ENCODE measurements at places on chromosomes 11 and 22.
A peak's percentile ranks its signal among the peaks of the same experiment; 100 is the strongest.

GRCh38 chr11:101553891-101554292, 29.9 kb downstream of the TRPC6 start:
- no peak for DNase-seq

DNA sequence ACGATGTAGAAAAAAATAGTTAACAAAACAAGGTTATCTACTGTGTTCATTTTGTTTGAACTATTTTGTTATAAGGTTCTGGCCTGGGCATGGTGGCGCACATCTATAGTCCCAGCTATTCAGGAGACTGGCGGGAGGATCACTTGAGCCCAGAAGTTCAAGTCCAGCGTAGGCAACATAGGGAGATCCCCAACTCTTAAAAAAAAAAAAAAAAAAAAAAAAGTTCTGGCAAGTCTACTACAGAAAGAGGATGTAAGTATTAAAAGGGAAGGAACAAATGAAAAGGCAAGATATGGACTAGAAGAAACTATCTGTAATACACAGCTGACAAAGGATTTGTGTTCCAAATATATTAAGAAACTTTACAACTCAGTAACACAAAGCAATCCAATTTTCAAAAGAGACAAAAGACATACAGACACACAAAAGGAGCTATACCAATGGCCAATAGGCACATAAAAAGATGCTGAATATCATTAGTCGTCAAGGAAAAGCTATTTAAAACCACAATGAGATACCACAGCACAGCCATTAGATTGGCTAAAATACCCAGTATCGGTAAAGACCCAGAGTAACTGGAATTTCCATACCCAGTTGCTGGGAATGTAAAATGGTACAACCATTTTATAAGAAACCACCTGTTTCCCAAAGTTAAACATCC, 27.4 kb downstream of the RRAS2 start:
- no peak for DNase-seq

GRCh38 chr11:130218501-130219070, 59.0 kb downstream of the ST14 start:
- DNase-seq: no peak

- no peak for DNase-seq
Measured at GRCh38 chr22:26744892-26745808, 87.8 kb downstream of the MIAT start.

GRCh38 chr22:39316440-39317083, 2.9 kb downstream of the RPL3 start:
- DNase-seq: peak; percentile 28

DNA sequence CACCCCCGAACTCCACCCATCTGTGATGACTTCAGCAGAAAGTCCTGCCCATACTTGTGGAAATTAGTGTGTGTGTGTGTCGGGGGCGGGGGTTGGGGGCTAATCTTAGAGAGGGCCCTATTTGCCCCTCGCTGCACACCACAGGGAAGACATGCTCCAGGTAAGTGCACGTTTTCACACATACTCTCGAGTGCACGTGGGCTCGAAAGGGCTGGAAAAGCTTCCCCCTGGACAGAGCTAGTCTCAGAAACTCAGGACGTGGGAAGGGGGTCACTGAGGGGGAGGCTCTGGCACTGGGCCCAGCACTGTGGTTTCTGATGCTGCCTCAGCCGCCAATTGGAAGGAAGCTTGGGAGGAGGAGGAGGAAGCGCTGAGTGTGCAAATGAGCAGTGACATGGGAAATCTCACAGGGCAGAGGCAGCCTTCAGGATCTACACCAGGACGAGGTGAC, 40.7 kb upstream of the CD82 start:
- no peak for DNase-seq

DNA sequence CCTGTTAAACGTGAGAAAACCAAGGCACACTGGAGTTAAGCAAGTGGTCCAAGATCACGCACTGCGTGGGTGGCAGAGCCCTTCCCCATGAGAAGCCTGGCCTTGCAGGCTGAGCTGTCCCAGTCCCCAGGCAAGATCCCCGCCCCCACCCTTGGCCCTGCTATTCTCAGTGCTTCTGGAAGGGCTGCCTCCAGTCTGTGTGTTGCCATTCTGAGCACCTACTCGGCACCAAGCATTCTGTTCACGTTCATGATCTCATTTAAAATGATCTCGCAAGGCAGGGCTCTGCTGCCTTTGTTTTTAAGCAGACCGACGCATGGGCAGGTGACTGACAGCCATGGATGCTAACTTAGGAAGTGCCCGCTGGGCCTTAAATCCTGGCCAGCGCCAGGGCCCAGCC, 62.8 kb downstream of the PHF21B start:
- DNase-seq: no peak

GRCh38 chr11:44997566-44997965, 46.9 kb upstream of the TP53I11 start:
- no peak for DNase-seq

- no peak for DNase-seq
Measured at GRCh38 chr11:36499315-36499714, 10.8 kb downstream of the TRAF6 start.

DNA sequence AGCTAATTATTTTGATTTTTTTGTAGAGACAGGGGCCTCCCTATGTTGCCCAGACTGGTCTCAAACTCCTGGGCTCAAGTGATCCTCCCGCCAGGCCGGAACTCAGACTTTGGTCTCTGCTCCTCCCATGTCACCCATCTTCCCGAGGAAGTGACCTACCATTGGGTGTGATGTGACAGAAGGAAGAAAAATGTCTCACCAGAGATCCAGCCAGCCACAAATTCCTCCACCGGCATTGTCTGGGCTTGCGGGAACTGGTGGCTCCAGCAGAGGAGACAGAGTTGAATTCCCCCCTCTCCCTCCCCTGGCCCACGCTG, 772 bp downstream of the SLC25A45 start:
- no peak for DNase-seq

DNA sequence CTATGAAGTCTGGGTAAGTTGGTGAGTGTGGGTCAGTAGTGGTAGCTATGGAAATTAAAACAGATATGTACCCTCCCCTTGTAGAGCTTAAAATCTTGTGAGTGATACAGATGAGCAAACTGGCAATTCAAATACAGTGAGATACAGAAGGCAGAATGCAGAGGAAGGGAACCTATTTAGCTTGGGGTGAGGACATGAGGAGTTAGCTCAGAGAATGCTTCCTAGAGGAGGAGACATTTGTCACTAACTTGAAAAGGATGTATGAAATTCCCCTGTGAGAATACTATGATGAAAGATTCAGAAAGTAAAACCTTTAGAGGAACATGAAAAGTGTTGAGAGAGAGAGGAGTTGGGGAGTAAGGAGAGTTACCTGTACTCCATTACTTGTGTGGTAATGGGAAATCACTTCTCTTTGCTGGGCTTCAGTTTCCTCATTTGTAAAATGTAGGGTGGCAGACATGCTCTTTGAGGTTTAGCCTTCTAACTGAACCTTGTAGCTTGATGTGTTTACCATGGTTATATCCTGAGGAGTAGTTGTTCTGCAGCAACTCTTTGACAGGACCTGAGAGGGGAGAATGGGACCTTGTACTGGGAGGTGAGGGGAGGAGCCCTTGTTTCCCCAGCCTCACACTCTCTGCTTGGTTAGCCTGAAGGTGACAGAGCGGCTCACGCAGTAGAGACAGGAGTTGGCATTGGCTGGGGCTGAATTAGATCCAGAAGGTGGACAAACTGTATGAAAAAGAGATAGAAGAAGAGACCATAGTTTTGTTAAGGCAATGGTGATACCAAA, 17.9 kb downstream of the SWAP70 start:
- DNase-seq: no peak

DNA sequence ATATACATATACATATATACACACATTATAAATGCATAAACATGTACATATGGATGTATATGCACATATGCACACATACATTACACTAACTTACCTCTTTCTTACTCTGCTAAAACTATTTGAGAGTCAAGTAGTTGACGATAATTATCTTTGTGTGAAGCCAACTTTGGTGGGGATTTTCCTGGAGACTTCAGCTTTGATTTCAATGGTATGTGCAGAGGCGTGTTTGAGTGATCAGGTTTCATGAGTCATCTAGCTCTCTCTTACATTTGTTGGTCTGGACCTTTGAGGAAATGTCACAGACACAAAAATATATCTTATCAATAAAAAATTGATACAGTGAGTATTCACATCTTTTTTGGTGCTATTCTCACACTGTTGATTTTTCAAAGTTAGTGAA, 769.1 kb upstream of the LUZP2 start:
- no peak for DNase-seq

DNA sequence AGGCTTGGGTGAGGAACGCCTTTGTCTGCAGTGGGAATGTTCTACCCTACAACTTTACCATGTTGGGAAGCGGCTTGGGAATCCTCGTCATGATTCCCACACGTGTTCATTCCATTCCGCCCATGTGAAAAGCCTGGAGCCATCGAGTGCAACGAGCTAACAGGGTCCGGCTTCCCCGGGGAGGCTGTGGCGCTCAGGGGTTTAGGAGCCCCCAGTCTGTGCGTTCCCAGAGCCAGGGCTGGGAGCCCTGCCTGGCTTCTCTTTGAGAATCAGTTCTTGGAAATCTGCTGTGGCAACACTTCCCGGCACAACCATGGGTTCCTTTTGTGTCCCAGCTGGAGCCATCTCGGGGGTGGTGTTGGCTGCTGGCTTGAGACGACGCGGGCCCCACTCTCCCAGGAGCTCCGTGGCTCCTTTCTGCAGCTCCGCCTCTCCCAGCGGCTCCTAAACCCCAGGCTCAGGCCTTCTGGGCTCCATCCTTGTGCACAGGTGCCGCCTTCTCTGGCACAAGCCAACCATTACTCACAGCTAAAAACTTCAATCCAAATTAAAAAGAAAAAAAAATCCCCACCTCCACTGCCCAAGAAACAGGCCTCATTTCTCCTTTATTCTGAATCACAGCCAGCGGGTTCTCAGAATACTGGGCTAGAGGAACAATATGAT, 18.7 kb upstream of the PPFIA1 start:
- DNase-seq: no peak

DNA sequence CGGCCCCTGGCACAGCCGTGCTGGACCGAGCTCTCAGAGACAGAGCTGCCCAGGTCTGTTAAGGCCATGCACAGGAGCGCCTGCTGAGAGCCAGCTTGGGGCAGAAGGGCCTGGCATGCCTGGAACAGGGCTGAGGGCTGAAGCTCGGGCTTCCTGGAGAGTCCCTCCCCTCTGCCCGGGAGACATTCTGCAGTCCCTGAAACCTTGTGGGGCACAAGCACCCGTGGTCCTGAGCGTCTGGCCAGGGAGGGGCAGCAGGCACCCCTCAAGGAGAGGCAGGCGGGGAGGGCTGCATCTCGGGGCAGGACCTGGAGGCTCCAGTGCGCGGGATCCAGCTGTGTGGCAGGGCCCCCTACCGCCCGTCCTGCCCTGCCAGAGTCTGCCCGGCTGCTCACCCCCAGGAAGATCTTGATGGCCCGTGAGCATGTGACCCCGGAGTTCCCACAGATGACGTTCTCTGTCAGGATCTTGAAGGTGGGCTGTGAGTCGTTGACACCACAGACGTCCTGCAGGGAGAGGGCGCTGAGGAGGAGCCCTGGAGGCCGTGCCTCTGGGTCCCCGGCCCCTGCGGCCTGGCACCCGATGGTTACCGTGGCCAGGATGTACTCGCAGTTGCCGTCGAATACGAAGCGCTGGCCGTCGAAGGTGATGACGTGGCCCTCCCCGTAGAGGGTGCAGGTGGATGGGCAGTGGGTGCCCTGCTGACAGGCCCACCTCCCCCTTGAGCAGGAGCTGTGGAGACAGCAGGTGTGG, 10.9 kb downstream of the MUC6 start:
- DNase-seq: no peak

GRCh38 chr11:10892250-10892649, 34.4 kb upstream of the ZBED5 start:
- no peak for DNase-seq

GRCh38 chr22:31342389-31343140, 3.6 kb downstream of the PATZ1 start:
- no peak for DNase-seq

DNA sequence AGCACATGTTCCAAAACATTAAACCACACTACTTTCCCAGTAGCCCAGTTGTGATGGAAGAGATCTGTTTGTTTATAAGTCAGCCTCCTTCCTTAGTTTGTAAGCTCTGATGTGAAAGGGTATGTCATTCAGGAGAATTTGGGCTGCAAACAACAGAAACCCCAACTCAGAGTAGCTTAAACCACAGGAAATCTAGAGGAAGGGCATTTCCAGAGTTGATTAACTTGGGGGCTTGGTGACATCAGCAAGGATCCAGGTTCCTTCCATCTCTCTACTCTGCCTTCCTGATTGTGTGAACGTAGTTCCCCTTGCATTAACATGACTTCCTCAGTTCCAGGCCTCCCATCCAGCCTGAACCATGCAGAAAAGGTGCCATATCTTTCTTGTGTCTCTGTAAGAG, 6.5 kb upstream of the FJX1 start:
- DNase-seq: no peak

- no peak for DNase-seq
Measured at GRCh38 chr11:107927559-107927958, 689 bp upstream of the RAB39A start.

- no peak for DNase-seq
Measured at GRCh38 chr11:17738151-17738973, 3.8 kb downstream of the KCNC1 start.

DNA sequence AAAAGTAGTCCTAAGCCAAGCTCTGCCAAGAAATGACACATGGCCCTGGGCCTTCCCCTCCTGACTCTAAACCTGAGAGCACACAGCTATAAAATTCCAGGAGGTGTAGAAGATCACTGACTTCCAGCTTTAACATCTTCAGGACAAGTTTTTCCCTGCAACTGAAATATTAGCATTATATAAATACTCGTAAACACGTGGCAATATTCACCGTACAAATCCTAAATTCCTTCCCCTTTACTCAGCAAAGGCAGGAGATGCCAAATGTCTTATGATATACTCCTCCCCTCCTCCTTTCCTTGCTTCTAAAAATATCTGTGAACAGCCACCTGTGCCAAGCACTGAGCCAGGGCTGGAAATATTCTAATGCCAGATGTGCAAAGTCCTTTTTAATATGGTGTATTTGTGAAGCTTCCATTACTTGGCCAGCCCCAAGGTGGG, 194.0 kb downstream of the LARGE1 start:
- DNase-seq: no peak

- DNase-seq: no peak
Measured at GRCh38 chr22:36744413-36744765, 31.5 kb downstream of the IFT27 start.

DNA sequence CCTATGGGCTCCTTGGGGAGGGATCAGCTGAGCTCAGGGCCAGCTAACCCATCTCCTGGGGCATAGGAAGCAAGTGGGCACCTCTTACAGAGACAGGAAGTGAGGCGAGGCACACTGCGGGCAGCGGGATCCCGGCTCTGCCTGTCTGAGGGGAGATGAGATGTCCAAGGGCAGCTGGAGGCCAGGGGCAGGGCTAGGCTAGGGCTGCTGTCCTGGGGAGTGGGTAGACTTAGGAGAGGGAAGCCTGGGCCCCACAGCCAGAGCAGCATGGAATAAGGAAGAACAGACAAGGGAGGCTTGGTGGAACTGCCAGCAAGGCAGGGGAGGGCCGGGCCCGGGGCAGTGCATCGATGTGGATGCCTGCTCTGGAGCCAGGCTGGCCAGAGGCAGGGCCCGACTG, 76.3 kb downstream of the MORC2 start:
- no peak for DNase-seq

DNA sequence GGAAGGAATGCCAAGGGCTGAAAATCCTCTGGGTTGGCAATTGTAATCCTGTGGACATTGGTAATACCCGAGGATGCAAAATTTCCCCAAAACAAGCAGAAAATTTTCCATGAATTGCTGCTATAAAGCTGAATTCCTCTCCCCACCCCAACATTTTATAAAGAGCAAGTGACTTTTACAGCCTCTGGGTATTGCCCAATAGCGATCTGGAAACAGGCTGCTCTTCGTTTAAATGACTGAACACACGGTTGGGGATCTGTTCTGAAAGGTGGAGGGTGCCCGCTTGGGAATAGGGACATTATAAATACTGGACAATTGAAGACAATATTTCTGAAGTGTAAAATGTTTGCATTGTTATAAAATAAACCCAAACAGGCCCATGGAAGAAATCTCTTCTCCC, 20.6 kb downstream of the EHF start:
- no peak for DNase-seq

Measured in DMS 273 treated with DMSO at 0.1 percent for 48 hours (cell line).